ENCODE measurements at places on chromosomes 13 and 19. TPM values are rescaled to one million over a fixed set of nuclear protein-coding genes. Genes with fewer than 3 reads are reported as not detected.

GRCh38 chr13:34207872-34208271 lies 389.9 kb downstream of the RFC3 start:
- no peak for DNase-seq

DNA sequence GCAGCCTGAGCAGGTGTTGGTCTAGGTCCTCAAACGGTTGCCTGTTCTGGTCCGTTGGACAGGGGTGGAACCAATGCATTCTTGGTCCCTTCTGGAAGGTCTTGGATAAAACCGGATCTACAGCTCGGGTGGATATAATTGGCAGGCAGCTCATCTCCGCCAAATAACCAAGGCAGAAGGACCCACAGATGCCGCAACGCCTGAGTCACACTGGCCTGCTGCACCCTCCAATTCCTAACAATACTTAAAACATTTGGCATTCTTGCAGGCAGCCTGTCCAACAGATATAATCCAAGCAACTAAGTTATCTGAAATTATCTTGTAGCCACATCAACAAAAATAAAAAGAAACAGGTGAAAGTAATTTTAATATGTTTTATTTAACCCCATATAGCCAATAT lies 59.0 kb upstream of the FGF14 start:
- no peak for DNase-seq

DNA sequence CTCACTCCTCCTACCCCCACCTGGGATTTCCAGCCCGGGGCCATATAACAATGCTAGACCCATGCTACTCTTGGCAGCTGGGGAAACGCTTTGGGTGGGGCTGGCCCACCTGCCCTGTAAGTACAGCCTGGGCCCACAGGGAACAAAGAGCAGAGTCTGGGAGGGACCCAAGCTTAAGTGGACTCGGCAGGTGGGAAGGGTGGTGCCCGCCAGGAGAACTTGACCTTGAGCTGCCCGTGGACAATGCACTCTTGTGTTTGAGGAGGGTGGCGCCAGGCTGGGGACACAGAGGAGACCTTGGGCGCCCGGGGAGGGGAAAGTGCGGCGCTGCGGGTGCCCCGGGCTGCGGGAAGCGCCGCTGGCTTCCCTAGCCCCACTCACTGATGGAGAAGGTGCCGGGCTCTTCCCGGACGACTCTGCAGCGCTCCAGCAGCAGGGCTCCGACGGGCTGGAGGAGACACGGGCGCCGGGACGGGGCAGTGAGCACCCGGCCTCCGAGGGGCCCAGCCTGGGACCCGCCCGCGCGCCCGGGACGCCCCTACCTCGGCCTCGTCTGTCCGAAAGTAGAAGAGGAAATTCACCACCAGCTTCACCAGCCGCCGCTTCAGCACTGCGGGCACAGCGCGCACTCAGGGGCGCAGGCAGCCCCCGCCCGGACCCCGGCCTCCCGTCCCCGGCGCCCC lies 607 bp downstream of the PLEKHJ1 start:
- DNase-seq: no peak

OR7D2 gene
- not detected for total RNA-seq

- DNase-seq: no peak
Observed at GRCh38 chr13:96086736-96087135, 3.2 kb upstream of the HS6ST3 start.
